ENCODE measurements at places on chromosomes 1 and 21.
A peak's percentile ranks its signal among the peaks of the same experiment; 100 is the strongest.

DNA sequence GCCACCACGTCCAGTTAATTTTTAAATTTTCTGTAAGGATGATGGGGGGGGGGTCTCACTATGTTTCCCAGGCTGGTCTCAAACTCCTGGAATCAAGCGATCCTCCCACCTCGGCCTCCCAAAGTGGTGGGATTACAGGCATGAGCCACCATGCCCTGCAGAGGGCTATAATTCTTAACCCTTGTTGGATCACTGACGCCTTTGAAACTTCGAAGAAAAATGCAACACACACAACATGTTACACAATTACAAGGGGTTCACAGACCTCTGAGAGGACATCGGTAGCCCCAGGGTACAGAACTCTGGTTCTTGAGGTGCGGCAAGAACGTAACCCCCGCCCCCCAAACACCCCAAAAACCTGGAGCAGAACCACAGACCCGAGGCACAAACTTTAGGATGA, 8.4 kb upstream of the LUZP1 start:
- H3K36me3 ChIP-seq: no peaks in the 10 kb centered on the region
- H3K27me3 ChIP-seq: peaks cover 17% of the 10 kb centered on the region
- no peak for DNase-seq
- peak overlapping the region; percentile 79 for H3K4me3 ChIP-seq
- no peak overlapping the region for H3K27ac ChIP-seq

DNA sequence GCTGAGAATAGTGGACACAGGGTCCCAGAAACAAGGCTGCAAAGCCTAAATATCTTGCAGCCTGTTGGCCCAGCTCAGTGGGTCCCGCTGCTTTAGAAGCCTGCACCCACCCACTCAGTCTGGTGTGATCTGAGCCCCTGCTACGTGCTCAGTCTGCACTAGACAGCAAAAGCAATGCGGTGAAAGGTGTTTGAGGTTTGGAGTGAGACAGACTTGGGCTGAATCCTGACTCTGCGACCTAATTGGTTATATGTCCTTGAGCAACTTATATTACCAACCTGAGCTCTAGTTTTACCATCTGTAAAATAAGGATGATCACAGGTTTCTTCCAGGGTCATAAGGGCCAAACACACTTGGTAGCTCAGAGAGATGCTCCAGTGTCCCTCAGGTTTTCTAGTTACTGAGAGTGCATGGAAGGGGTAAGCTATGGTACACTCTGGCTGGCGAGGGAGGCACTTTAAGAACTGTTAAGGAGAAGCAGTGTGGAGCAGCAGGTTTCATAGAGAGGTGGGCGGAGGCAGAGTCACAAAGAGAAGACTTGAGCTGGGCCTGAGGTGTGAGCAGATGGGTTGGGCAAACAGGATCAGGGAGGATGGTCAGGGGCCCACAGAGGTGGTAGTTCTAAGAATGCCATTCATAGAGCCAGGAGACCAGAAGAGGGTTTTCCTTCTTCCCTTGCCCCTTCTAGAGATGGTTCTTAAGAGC, 10.1 kb downstream of the TMEM200B start:
- peaks cover 15% of the 10 kb centered on the region for H3K36me3 ChIP-seq
- no peak overlapping the region for H3K27ac ChIP-seq
- DNase-seq: no peak
- H3K27me3 ChIP-seq: no peaks in the 10 kb centered on the region
- H3K4me3 ChIP-seq: no peak overlapping the region

DNA sequence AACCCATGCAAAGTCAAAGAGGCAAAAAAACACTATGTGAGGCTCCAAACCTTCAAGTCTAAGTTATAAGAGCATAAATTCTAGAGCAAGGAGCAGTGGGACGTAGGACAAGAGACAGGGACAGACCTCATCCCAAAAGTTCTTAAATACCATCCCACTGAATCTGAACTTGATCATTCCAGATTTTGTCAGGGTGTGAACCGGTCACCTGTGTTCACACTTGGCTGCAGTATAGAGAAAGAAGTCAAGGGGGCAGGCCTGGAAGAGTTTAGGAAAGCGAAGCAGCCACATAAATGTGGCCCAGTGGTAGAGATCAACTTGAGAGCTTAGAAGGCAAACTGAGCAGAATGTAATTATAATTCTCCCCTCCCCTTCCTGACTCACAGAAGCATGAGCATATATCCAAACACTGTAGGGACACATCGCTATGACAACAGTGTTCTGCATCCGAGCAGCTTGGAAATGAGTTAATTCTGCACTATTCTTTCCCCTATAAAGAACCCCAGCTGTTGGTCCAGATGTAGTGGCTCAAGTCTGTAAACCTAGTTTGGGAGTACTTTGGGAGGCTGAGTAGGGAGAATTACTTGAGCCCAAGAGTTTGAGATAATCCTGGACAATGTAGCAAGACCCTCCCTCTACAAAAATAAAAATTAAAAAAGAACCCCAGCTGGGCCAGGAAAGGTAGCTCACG, 2.7 kb downstream of the AKR7A2 start:
- peaks cover 9% of the 10 kb centered on the region for H3K36me3 ChIP-seq
- no peak for DNase-seq
- peak overlapping the region; percentile 79 for H3K27ac ChIP-seq
- H3K4me1 ChIP-seq: peaks cover 29% of the 10 kb centered on the region
- H3K27me3 ChIP-seq: no peaks in the 10 kb centered on the region

GRCh38 chr21:17427831-17428483, 84.9 kb upstream of the CXADR start:
- no peak for DNase-seq
- no peak overlapping the region for H3K4me3 ChIP-seq
- no peaks in the 10 kb centered on the region for H3K4me1 ChIP-seq
- no peaks in the 10 kb centered on the region for H3K36me3 ChIP-seq
- peaks cover 13% of the 10 kb centered on the region for H3K27me3 ChIP-seq

DNA sequence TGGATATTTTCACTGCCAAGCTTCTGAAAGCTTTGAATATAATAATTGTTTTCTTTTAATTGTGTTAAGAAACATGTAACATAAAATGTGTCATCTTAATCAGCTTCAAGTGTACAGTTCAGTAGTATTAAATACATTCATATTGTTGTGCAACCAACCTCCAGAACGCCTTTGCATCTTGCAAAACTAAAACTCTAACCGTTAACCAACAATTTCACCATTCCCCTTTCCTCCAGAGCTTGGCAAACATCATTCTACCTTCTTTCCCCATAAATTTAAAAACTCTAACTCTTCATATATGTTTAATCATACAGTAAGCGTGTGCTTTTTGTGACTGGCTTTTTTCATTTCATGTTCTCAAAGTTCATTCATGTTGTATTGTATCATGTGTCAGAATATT, 2.1 kb downstream of the MNDA start:
- no peak for DNase-seq
- no peak overlapping the region for H3K27ac ChIP-seq
- peaks cover 2% of the 10 kb centered on the region for H3K4me1 ChIP-seq
- H3K4me3 ChIP-seq: no peak overlapping the region

Measured in T-helper 17 cell (primary cell).